ENCODE measurements at places on chromosomes 1 and 21. TPM values are rescaled to one million over a fixed set of nuclear protein-coding genes. Genes with fewer than 3 reads are reported as not detected.
A peak's percentile ranks its signal among the peaks of the same experiment; 100 is the strongest.

The CFHR5 gene
- not detected for total RNA-seq

GRCh38 chr1:179781962-179782361 is 38.9 kb downstream of the FAM163A start:
- H3K4me3 ChIP-seq: no peak overlapping the region
- no peak overlapping the region for H3K27ac ChIP-seq
- peak; percentile 27 for DNase-seq
- no peaks in the 10 kb centered on the region for H3K4me1 ChIP-seq
- no peaks in the 10 kb centered on the region for H3K27me3 ChIP-seq

DNA sequence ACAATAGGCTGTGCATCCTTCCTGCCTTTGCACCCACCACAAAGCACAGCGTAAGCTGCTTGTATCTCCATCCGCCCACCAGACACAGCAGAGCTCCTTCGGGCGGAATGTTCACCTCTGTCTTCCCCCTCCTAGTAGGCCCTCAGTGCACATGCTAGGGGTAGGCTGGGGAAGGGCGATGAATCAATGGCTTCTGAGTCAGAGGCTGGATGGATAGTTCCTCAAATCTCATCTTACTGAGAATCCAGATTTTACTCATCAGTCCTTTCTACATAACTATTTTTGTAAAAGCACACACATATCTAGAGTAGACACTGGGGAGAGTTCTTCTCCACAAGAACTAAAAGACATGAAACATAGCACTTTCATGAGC is 73.8 kb downstream of the BCAR3 start:
- H3K4me3 ChIP-seq: no peak overlapping the region

GRCh38 chr1:41041614-41042270 is 20.2 kb upstream of the SLFNL1 start:
- H3K27me3 ChIP-seq: no peaks in the 10 kb centered on the region
- H3K4me3 ChIP-seq: no peak overlapping the region
- H3K36me3 ChIP-seq: peaks cover 32% of the 10 kb centered on the region
- peaks cover 30% of the 10 kb centered on the region for H3K4me1 ChIP-seq

GRCh38 chr1:158117854-158118704 is 62.6 kb upstream of the CD1D start:
- no peaks in the 10 kb centered on the region for H3K4me1 ChIP-seq
- H3K4me3 ChIP-seq: no peak overlapping the region
- no peak for DNase-seq
- H3K36me3 ChIP-seq: no peaks in the 10 kb centered on the region
- no peaks in the 10 kb centered on the region for H3K27me3 ChIP-seq

DNA sequence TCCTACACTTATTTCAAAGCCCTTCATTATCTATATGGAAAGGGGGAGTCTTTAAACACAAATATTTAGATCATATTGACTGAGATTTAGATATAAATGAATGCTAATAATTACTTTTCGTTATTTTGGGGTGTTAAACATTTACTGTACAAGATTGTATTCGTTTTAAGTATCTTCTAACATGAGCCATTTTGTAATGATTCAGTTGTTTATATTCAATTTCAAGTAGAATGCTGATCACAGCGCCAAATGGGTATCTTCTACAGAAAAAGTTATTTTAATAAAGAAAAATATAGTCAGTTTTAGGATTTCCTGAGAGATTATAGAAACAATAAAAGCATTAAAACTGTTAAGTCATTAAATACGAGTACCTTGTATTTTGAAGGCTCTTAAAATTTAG is 104.5 kb upstream of the HNRNPU start:
- no peak for DNase-seq
- peaks cover 41% of the 10 kb centered on the region for H3K4me1 ChIP-seq
- H3K36me3 ChIP-seq: no peaks in the 10 kb centered on the region

DNA sequence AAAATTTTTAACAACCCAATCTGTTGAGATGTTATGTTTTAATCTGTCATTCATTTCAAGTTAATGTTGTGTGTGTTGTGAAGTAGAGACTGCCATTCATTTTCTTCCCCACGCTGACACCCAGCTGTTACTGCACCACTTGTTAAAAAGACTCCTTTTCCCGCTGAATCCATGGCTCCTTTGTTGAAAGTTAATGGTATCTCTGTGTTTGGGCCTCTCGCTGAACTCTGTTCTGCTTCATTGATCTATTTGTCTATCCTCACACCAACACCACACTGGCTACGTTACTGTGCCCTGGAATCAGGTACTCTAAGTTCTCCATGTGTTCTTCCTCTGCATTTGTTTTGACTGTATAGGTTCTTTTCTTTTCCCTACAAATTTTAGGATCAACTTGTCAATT is 58.2 kb downstream of the PDE9A start:
- no peak overlapping the region for H3K4me3 ChIP-seq
- no peaks in the 10 kb centered on the region for H3K27me3 ChIP-seq
- H3K36me3 ChIP-seq: no peaks in the 10 kb centered on the region
- DNase-seq: no peak
- H3K4me1 ChIP-seq: no peaks in the 10 kb centered on the region

DNA sequence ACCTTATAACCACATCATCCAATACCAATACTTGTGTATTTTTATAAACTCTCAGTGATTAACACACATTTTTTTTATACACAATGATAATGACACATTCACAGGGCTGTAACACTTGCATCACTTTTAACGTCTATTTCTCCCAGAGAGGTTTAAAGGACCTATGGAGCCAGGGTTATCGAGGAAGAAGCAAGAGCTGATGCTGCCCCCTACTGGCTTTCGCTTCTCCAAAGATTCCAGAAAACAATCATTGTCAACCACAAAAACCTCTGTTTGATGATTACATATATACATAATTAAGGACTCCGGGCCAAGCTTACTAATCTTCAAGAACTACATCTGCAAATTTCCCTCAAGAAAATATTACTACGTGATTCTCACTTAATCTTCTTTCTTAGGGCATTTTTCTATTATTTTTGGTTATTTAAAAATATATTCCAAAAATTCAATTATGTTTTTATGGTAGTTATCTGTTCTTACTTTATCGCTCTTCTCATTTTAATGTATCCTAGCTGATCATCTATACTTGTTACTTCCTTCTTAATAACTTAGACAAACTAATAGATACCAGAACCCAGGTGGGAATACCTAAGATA is 214.5 kb downstream of the VAV3 start:
- no peaks in the 10 kb centered on the region for H3K4me1 ChIP-seq
- no peak for DNase-seq
- no peaks in the 10 kb centered on the region for H3K27me3 ChIP-seq
- no peak overlapping the region for H3K4me3 ChIP-seq
- no peak overlapping the region for H3K27ac ChIP-seq
- H3K36me3 ChIP-seq: no peaks in the 10 kb centered on the region

DNA sequence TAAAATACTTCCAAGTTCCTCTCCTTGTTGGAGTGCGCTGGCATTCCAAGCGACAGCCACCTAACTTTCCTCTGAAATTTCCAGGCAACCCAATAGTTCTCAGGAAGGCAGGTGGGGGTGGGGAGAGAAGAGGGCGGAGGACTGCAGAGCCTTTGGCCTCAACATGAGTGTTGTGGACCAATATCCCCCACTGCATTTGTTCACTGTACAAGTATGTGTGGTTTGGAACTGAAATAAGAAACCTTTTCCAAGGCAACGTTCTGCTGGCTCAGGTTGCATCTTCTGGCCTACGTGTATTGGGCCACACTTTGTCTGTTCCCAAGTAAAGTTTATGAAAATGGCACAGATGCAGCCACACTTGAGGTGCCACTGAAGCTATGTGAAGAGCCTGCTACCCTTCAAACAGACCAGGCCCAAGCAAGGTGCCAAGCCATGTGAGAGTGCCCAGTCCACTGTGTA is 153.4 kb downstream of the DHRS3 start:
- peaks cover 61% of the 10 kb centered on the region for H3K4me1 ChIP-seq
- H3K27me3 ChIP-seq: no peaks in the 10 kb centered on the region
- no peak overlapping the region for H3K4me3 ChIP-seq
- peak overlapping the region; percentile 83 for H3K27ac ChIP-seq
- no peaks in the 10 kb centered on the region for H3K36me3 ChIP-seq

DNA sequence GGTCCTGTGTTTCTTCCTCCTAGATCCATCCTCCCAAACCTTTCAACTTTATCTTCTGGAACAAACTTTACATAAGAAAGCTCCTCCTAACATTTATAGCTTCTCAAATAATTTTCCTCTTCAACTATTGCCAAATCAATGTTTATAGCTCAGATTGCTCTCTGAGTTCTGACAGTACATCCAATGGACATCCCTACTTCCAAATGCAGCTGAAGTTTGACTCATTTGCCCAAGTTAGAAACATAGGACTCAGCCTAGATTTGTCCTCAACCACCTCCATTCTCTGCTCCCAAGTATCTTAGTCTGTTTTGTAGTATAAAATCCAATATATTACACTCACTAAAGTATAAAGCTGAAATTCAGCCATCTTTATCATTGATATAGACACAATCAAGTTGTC is 62.6 kb downstream of the ALG14 start:
- H3K27me3 ChIP-seq: no peaks in the 10 kb centered on the region
- H3K4me3 ChIP-seq: no peak overlapping the region
- no peak for DNase-seq

GRCh38 chr1:238916828-238917227 is 469.5 kb upstream of the CHRM3 start:
- H3K4me3 ChIP-seq: no peak overlapping the region
- no peak overlapping the region for H3K27ac ChIP-seq
- no peaks in the 10 kb centered on the region for H3K4me1 ChIP-seq
- no peaks in the 10 kb centered on the region for H3K27me3 ChIP-seq
- no peak for DNase-seq

DNA sequence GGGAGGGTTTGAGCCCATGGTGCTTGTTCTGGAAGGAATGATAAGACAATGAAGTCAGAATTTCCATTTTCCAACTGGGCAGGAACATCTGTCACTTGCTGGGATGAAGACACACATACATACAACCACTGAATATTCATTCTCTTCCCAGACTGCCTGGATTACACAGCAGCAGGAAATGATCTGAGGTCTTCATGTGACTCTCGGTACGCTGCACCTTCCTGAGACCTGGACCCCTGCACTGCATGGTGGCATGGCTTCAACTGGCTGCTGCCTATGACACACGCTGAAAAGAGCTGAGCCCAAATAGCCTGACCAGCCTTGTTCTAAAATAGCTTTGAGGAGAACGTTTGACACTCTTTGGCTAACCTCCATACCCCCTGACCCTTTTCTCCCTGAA is 150.6 kb downstream of the GABPA start:
- no peak overlapping the region for H3K4me3 ChIP-seq
- no peak for DNase-seq
- peaks cover 7% of the 10 kb centered on the region for H3K36me3 ChIP-seq
- no peaks in the 10 kb centered on the region for H3K4me1 ChIP-seq
- no peak overlapping the region for H3K27ac ChIP-seq
- H3K27me3 ChIP-seq: no peaks in the 10 kb centered on the region

All from gastrocnemius medialis (tissue), 4 donors.